Heart left ventricle (tissue), 16 donors: ENCODE measurements at places on chromosomes 6 and 20. TPM values are rescaled to one million over a fixed set of nuclear protein-coding genes. Genes with fewer than 3 reads are reported as not detected.

DNA sequence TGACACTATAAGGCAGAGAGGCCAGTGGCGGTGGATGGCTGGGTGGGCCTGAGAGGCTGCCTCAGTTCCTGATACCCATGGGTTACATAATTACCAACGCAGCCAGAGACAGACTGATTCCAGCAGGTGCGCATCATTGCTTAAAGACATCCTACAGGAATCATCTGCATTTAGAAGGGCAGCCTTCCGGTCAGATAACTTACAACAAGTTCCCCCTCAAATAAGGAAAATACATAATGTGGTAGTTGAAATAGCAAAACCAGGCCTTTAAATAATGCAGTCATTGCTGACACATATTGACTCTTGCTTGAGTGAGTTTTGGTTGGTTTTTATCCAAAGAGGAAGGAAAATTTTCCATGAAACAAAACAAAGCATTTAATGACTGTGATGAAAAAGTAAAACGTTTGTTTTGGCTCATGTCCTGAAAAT, 81.9 kb downstream of the SIM1 start:
- no peak for DNase-seq
- H3K36me3 ChIP-seq = no peaks in the 10 kb centered on the region
- H3K27me3 ChIP-seq = no peaks in the 10 kb centered on the region
- no peaks in the 10 kb centered on the region for H3K4me1 ChIP-seq

DNA sequence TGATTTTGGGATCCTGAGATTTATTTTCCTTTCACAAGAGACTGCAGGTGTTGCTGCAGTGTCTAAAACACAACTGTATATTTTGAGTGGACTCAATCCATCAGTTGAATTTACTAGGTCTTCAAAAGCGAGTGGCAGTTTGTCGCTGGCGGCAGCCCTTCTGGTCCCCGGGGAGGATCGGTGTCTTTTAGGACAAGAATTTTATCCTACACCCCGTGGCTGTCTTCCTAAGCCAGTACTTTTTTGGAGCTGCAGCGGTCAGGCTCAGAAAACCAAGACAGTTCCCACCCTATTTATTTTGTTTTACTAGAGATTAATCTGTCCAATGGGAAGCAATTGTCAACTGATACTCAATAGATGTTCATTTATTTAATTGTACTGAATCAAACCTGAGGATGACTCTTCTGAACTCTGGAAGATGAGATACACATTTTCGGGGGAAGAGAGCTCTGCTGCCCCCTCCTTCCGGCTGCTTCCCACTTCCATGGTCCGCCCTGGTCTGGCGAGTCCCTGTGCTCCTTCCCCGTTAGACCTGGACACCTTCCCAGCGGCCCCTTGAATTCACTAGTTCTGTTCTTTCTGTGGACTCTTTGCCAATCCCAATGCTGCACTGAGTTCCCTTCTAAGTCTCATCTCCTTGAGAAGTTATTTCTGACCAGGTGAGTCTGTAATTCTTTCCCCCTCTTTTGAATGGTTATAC, 90.6 kb downstream of the ERMARD start:
- no peaks in the 10 kb centered on the region for H3K36me3 ChIP-seq
- no peak overlapping the region for H3K27ac ChIP-seq
- H3K4me1 ChIP-seq = no peaks in the 10 kb centered on the region
- no peak overlapping the region for H3K4me3 ChIP-seq
- DNase-seq = no peak

GRCh38 chr20:37528446-37529213, 954 bp upstream of the BLCAP start:
- peaks cover 3% of the 10 kb centered on the region for H3K4me1 ChIP-seq
- no peaks in the 10 kb centered on the region for H3K27me3 ChIP-seq
- peak overlapping the region; percentile 99 for H3K27ac ChIP-seq
- H3K36me3 ChIP-seq = no peaks in the 10 kb centered on the region
- DNase-seq = peak; percentile 12

DNA sequence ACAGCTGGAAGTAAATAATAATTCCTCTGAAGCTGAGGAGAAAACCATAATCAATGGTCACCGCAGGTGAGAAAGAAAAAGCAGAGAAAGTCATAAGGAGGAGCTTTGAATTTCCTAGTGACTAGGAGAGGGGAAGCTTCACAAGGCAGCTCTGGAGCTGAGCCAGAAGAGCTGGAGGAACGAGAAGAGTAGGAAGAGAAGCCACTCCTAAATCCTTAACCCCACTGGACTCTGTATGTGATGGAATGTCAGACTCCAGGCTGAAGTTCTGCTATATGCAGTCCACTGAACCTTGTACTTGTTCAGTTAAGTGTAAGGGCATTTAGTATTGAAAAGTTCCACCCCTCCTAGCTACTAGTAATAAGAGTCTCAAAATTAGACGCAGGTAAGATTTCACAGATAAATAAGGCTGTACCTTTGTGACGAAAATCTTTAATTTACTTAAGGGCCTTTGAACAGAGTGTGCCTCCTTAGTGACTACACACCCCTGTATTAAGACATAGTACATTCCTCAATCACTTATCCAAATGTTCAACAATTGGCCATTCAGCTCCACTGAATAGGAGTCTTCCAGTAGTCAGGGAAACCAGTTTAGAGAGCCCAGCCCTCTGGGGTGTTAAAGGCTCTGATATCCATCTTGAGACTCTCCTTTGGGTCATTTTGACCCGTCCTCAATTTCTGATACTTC, 71.4 kb upstream of the UFL1 start:
- no peaks in the 10 kb centered on the region for H3K27me3 ChIP-seq
- H3K27ac ChIP-seq = no peak overlapping the region
- DNase-seq = no peak
- H3K4me1 ChIP-seq = peaks cover 4% of the 10 kb centered on the region
- H3K4me3 ChIP-seq = no peak overlapping the region
- H3K36me3 ChIP-seq = no peaks in the 10 kb centered on the region

DNA sequence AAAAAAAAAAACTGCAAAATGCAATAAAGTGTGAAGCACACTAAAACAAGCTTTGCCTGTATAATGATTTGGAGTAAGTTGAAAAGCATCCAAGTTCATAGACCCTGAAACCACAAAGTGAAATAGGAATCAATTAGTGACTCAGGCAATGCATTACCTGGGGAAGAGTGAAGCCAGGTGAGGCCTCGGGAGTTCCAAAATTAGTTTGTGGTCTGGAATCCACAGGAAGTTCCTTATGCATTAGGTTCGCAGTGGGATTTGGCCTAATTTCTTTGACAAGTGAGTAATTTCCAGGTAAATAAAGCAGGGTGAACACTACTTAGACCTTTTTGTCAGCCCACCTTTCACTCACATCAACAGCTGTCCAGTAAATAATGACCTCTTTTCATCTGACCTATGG, 490.8 kb downstream of the CBLN4 start:
- H3K27ac ChIP-seq = no peak overlapping the region
- no peaks in the 10 kb centered on the region for H3K27me3 ChIP-seq

- H3K36me3 ChIP-seq = no peaks in the 10 kb centered on the region
- H3K4me3 ChIP-seq = peak overlapping the region; percentile 27
- DNase-seq = peak; percentile 51
- no peaks in the 10 kb centered on the region for H3K27me3 ChIP-seq
Observed at GRCh38 chr6:2127484-2127911, 117.9 kb downstream of the GMDS start.

DNA sequence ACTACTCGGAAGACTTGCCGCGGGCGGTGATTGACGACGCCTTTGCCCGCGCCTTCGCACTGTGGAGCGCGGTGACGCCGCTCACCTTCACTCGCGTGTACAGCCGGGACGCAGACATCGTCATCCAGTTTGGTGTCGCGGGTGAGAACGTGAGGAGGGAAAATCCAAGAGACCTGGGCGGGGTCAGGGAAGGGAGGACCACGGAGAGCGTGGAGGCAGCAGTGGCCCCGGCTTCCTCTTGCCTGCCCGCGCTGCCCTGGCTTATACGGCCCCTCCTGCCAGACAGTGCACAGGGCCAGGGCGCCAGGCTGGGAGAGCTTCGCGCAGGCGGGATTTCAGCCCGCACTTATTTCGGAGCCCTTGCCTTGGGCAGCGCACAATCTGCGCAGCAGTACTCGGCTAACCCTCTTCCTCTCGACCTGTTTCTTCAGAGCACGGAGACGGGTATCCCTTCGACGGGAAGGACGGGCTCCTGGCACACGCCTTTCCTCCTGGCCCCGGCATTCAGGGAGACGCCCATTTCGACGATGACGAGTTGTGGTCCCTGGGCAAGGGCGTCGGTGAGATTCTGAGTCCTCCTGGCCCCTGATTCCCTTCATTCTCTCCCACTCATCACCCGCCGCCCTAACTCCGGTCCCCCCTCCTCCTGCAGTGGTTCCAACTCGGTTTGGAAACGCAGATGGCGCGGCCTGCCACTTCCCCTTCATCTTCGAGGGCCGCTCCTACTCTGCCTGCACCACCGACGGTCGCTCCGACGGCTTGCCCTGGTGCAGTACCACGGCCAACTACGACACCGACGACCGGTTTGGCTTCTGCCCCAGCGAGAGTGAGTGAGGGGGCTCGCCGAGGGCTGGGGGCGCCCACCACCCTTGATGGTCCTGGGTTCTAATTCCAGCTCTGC, 2.0 kb downstream of the MMP9 start:
- no peaks in the 10 kb centered on the region for H3K36me3 ChIP-seq
- no peak overlapping the region for H3K27ac ChIP-seq
- H3K4me1 ChIP-seq = no peaks in the 10 kb centered on the region
- DNase-seq = no peak
- no peak overlapping the region for H3K4me3 ChIP-seq

- H3K4me1 ChIP-seq = no peaks in the 10 kb centered on the region
- H3K4me3 ChIP-seq = no peak overlapping the region
- no peak overlapping the region for H3K27ac ChIP-seq
- no peaks in the 10 kb centered on the region for H3K27me3 ChIP-seq
- H3K36me3 ChIP-seq = no peaks in the 10 kb centered on the region
- DNase-seq = no peak
Observed at GRCh38 chr20:7346562-7346961, 579.1 kb downstream of the BMP2 start.

DNA sequence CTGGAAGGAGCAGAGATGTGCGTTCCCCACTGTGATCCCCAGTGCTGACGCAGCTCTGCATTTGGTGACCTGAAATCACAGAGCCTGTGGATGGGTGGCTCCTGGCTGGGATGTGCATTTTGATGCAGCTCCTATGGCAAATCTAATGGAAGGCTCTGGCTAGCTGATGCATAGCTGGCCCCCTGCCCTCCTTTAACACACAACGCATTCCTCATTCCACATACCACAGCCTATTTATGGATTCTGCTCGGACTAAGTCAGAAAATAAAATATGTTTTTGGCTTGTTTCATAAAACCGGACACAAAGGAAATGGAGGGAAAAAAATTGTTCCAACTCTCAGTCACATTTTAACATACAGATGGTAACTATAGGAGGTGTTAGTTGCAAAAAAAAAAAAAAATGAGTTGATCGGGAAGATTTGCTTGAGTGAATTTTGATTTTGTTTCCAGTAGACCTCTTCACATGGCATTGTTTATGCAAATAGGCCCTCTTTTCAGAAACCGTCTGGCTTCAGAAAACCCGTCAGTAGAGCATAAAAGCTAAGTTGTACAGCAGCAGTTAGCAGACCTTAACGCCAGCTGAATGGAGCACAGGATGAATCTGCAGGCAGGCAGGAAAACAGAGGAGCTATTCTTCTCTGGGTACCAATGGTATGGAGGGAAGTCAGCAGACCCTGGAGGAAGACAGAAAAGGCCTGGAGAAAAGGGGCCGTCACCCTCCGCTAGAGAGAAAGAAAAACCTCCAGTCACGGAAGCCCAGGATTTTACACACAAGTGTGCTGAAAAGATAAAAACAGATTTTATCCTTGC, 215.4 kb downstream of the HDGFL1 start:
- H3K4me3 ChIP-seq = no peak overlapping the region
- H3K27ac ChIP-seq = no peak overlapping the region

GRCh38 chr20:1462001-1462400, 4.6 kb downstream of the NSFL1C start:
- no peak overlapping the region for H3K4me3 ChIP-seq
- DNase-seq = no peak
- no peaks in the 10 kb centered on the region for H3K36me3 ChIP-seq
- H3K27me3 ChIP-seq = no peaks in the 10 kb centered on the region
- peaks cover 25% of the 10 kb centered on the region for H3K4me1 ChIP-seq
- no peak overlapping the region for H3K27ac ChIP-seq

The AVP gene
- total RNA-seq = not detected

The EDN3 gene
- total RNA-seq = not detected

The KIAA1755 gene
- total RNA-seq = 5.5 TPM

The CALHM6 gene
- total RNA-seq = 0.37 TPM

The ME1 gene
- total RNA-seq = 22.4 TPM

The RAD21L1 gene
- total RNA-seq = not detected

The GJE1 gene
- not detected for total RNA-seq

The HLA-DPA1 gene
- total RNA-seq = 18.6 TPM

The XKR7 gene
- total RNA-seq = not detected

The ZNF334 gene
- total RNA-seq = 1.3 TPM
